ENCODE measurements at places on chromosomes 2 and 18. TPM values are rescaled to one million over a fixed set of nuclear protein-coding genes. Genes with fewer than 3 reads are reported as not detected.
A peak's percentile ranks its signal among the peaks of the same experiment; 100 is the strongest.

Gene CTLA4
- not detected for total RNA-seq

Gene NOSTRIN
- total RNA-seq: not detected

Gene BCL11A
- 59.3 TPM for total RNA-seq

Gene FAM117B
- total RNA-seq: 21.4 TPM

DNA sequence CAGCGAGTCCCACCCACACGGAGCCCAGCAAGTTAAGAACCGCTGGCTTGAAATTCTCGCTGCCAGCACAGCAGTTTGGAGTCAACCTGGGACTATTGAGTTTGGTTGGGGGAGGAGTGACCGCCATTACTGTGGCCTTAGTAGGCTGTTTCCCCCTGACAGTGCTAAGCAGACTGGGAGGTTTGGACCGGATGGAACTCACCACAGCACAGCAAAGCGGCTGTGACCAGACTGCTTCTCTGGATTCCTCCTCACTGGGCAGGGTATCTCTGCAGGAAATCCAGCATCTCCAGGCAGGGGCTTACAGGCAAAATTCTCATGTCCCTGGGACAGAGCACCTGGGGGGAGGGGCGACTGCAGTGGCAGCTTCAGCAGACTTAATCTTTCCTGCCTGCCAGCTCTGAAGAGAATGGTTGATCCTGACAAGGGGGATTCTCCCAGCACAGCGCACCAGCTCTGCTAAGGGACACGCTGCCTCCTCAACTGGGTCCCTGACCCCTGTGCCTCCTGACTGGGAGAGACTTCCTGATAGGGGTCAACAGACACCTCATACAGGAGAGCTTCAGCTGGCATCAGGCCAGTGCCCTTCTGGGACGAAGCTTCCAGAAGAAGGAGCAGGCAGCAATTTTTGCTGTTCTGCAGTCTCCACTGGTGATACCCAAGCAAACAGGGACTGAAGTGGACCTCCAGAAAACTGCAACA is 425.4 kb downstream of the NYAP2 start:
- H3K4me3 ChIP-seq: no peak overlapping the region
- H3K27me3 ChIP-seq: no peaks in the 10 kb centered on the region
- H3K4me1 ChIP-seq: no peaks in the 10 kb centered on the region
- DNase-seq: peak; percentile 1
- H3K27ac ChIP-seq: no peak overlapping the region
